ENCODE measurements at places on chromosomes 5 and 9. TPM values are rescaled to one million over a fixed set of nuclear protein-coding genes. Genes with fewer than 3 reads are reported as not detected.

- no peak for DNase-seq
Measured at GRCh38 chr5:127950707-127951391, 132.7 kb upstream of the SLC12A2 start.

DNA sequence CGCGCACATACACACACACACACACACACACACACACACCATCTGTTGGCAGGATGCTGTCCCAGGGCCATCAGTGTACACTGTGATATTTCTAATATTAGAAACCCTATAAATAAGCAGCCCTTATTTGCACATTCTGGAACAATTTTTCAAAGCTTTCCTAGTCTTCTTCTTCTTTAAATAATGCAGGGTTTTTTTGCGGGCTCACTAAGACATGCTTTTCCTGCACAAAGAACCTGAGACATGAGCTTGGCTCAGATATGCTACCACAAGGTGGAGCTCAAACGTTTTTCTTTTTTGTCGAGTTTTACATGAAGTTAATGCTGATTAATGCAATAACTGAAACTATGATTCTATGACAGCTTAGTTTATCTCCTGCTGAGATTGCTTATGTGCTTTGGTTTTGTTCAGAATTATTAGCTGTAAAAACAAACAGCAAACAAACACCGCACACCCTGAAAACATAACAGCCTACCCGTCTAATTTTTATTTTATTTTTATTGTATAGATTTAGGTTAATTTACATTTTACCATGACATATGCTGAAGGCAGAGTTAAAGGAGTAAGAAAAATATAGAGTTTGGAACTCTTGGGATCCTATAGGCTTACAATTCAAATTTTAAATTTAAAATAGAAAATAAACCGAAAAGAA is 95.8 kb downstream of the ALDH1A1 start:
- DNase-seq, result peak; percentile 70

ARID3C gene
- under 0.01 TPM for total RNA-seq

RELL2 gene
- 6.1 TPM for total RNA-seq

PTGER4 gene
- total RNA-seq, result 5.2 TPM

All from lung microvascular endothelial cell (primary cell).